ENCODE measurements at places on chromosomes 16 and 17.

GRCh38 chr17:4433515-4434031 lies at the start of gene SPNS3:
Gene SPNS3, plus strand, starts transcription at chr17:4433940. Its CDS starts 28 bp downstream, at chr17:4433968.
- DNase-seq: peak; percentile 8

- DNase-seq: no peak
Observed at GRCh38 chr17:43714465-43715149, 44.0 kb downstream of the SOST start.

DNA sequence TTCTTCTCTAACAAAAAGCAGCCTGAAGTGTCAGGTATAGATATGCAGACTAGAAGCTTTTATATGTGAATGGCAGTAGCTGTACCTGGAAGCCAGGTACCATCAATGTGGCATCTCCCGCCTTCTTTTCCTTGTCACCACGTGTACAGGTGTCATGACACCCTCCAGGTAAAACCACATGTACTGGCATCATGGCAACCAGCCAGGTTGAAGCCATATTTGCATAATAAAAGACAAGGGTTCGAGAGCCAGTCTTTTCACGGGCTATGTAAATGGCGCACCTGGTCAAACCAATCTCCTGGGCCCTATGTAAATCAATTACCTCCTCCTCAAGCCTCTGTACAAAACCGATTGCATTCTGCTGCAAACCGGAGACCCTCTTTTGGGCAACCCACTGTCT lies 541.3 kb downstream of the CDH11 start:
- no peak for DNase-seq

DNA sequence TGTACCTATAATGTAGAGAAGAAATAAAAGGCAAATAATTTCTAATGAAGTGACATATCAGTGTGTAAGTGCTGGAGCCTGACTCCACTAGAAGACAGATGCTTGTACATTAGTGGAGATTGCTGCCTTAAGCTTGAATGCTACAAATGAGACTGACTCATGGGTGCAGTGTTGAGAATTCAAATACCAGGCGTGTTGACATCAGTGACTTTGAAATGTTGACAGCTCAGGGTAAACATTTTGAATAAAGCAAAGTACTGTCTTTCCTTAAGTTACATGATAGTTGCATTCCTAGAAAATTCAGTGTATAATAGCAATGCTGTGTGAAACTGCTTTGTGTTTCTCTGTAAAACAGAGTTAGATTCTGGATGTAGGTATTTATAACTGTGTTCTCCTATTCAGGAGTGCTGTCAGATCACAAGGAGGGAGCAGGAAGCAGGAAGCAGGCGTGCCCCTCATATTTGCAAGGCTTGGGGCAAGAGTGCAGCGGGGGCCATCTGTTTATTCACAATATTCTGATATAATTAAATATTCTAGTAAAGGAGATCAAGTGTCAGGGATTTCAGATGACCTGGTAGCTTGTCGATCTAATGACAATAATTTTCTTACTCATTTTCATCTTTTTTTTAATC lies 119.0 kb downstream of the SPECC1 start:
- DNase-seq: no peak

- DNase-seq: no peak
Observed at GRCh38 chr17:28041844-28042656, 427 bp upstream of the NLK start.

- DNase-seq: no peak
Observed at GRCh38 chr17:55157165-55157564, 107.6 kb upstream of the HLF start.

DNA sequence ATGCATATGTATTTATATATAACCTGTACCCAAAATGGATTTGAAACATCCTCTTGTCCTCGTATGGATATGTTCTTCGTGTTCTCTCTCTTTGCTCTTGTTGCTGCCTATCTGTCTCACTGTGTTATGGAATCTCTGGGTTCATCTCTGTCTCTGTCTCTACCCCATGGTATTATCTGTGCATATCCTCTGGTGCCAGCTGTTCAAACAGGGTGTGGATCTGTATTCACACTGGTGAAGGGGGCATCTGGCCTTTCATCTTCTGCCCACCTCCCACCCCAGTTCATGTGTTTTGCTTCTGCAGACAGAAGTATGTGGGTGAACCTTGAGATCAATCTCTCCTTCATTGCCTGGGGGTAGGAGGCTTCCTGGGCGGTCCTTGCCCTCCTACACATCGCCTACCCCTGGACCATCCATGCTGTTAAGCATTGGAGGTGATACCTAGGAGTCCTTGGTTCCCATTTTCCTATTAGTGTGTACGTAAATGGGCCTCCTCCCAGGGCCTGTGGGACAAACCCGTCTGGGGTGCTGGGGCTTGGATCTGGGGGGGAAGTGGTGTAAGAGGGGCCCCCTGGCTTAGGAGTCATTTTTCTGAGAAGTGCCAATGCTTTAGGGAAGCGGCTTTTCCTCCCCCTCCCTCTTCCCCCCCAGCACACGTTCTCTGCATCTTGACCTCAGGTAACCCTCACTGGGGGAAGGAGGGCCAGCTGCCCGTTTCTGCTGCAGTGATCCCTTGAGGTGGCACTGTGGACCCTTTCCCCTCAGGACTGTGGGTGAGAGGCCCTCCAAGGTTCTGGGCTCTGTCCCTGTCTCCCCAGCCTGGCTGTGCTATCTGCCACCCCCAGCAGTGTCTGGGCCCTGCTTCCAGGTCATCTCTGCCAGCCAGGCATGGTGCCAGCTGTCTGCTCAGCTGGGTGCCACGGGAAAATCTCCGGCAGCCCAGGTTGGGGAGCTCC lies 21.1 kb downstream of the RARA start:
- no peak for DNase-seq

GRCh38 chr17:1229349-1229899 lies 40.8 kb upstream of the BHLHA9 start:
- DNase-seq: no peak

DNA sequence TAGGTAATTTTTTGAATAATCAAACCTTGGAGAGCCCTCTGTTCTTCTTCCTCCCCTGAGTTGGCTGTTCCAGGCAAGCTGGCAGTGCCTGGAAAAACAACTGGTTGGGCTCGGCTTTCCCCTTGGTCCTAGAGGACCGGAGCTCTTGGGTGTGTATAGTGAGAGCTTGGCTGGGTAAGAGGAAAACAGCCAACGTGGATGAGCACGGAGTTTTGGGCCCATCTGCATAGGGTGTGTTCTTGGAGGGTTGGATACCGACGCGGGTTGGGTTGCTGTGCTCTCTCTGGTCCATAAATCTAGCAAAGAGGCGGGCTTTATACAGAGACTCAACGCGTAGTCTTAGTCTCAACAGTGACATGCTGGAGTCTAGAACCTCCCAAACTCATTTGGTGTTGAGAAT lies 23.2 kb downstream of the ITGB3 start:
- no peak for DNase-seq

GRCh38 chr16:21001262-21001661 lies 100.7 kb downstream of the LYRM1 start:
- no peak for DNase-seq

DNA sequence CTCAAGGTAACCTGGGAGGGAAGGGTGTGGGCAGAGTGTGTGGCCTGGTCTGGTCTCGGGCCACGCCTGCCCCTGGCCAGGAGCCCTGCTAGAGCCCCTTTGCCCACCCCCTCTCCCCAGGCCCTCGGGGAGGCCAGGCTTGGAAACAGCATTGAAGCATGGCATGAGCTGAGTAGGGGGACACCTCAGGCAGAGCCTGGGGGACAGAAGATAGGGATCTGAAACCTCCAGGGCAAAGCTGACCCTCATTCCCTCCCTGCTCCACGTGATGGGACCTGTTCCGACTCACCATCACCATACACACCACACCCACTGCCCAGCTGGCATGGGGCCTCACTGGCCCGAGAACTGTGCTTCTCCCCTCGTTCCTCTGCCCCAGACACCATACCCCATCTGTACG lies 2.5 kb downstream of the RFNG start:
- DNase-seq: no peak
